ENCODE measurements at places on chromosomes 11 and 22.

DNA sequence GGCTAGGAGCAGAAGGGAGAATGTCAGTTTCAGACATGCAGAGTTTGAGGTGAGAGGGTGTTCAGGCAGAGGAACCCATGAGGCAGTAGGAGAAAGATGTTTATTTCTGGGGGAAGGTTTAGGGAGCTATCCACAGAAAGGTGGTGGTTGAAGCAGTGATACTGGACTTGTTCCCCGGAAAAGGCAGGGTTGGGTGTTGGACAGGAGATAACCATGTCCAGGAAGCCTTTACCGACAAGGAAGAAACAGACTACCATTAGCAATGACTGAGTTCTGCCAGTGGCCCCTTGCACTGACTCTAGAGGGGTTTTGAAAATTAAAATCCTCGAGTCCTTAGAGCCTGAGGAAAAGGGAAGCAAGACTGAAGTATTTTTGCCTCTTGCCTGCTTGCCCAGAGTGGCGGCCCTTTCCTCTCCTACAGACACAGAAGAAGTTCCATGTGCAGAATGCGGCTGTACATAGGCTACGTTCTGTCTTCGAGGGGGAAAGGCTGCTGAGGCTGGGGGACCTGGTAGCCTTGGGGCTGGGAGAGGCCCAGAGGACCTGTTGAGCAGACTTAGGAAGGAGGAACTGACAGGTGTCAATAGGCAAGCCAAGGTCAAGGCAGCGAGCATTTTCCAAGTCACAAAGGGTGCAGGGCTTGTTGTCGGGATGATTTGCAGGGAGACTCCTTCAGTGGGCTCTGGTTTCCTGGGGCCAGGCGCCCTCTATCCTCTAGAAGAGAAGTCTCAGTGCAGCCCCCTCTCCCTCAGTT lies 146.7 kb downstream of the LDLRAD3 start:
- DNase-seq = no peak

DNA sequence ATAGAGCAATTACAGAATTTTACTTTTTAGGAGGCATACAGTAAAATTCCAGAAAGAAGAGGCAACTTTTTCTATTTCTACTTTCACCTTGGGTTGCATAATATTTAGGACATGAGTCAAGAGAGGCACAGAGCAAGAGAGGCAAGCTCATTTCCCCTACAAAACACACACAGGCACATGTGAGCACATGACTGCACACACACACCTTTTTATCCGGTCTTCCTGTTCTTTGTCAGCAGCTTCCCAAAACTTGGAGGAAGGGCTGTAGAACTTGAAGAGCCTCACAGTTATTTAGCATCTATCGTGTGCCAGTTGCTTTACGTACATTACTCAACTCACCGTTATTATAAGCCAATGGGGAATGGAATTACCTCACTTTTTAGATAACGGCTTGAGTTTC lies 37.8 kb upstream of the CCDC179 start:
- no peak for DNase-seq

DNA sequence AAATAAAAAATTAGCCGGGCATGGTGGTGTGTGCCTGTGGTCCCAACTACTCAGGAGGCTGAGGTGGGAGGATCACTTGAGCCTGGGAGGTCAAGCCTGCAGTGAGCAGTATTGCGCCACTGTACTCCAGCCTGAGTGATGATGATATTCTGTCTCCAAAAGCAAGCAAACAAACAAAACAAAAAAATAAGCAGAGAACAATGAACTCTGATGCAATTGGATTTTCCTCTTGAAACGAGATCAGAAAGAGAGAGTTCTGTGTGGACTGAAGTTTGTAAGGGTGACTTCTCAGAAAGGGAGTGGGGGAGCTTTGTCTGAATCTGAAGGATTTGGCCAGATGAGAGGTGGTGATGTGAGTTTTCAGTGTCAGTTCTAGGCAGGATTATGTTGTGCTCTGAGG lies 6.0 kb upstream of the TMEM123 start:
- DNase-seq = no peak

DNA sequence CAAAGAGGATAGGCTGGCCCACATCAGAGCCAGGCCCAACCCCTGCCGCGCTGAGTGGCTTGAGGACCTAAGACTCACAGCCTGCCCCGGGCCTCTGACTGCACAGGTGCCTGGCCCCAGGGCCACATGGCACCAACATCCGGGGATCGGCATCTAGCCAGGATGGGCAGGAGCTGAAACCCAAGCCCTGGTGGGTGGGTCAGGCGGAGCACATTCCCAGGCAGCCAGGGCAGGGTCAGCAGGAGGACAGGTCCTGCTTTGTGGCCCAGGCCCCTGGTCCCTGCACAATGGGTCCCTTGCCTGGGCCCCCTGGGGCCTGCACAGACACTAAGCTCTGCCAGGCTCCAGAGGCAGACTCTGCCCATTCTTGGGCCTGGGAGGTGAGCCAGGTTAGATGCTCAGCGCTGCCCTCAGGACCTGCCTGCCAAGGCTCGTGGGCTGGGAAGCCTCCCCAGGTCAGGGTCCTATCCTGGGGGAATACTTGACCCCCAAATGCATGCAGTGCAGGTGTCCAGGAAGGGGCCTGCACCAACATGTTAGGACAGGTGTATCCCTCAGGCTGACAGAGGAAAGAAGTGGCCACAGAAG lies 33.5 kb downstream of the ARVCF start:
- no peak for DNase-seq

GRCh38 chr11:13259374-13259773 lies 18.2 kb upstream of the BMAL1 start:
- no peak for DNase-seq

- no peak for DNase-seq
Observed at GRCh38 chr22:20654343-20655208, 119.3 kb upstream of the SERPIND1 start.

GRCh38 chr11:105229257-105229656 lies 89.7 kb upstream of the CARD18 start:
- no peak for DNase-seq

- DNase-seq = no peak
Observed at GRCh38 chr11:132300283-132300682, 929.9 kb downstream of the NTM start.

DNA sequence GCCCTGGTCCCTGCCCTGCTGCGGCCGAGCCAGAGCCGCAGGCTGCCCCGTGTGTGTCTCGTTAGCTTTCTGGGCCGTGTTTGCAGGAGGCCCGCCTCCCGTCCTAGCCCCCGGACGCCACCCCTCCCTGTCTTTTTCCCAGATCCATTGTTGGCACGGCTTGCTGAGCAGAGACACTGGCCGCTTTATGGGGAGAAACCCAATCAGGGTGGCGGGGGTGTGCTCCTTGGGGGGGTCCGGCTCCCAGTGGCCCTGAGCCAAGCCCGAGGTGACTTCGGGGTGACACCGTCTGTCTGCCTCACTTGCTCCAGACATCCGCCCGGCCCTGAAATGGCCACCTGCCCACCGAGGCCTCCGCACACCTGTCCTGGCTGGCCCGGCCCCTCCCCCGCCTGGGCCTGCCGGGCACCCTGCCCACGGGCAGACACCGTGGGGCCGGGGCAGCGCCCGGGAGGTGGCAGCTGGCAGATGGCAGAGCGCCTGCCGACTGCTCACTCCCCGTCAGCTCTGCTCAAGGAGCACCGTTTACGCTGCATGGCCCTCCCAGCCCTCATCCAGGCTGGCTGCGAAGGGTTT lies 43.1 kb upstream of the PPARA start:
- DNase-seq = peak; percentile 88

- DNase-seq = no peak
Observed at GRCh38 chr22:30185129-30185528, 61.4 kb downstream of the LIF start.

DNA sequence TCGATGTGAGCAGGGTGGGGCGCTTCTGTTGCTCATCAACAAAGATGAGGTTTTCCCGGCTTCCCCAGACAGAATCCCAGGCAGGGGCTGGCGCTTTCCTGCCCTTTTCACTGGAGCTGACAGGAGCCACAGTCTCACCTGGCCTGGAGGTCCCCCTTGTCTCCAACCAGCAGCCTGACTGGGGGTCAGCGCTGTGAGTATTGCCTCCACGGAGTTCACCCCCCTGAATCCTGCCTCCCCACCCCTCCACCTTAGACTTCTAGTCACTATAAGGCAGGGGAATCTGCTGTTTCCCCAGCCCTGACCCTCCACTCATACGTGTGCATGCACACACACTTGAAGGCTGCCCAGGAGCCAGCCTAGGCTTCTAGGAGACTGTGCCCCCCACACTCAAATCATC lies 58.8 kb upstream of the LYVE1 start:
- no peak for DNase-seq

DNA sequence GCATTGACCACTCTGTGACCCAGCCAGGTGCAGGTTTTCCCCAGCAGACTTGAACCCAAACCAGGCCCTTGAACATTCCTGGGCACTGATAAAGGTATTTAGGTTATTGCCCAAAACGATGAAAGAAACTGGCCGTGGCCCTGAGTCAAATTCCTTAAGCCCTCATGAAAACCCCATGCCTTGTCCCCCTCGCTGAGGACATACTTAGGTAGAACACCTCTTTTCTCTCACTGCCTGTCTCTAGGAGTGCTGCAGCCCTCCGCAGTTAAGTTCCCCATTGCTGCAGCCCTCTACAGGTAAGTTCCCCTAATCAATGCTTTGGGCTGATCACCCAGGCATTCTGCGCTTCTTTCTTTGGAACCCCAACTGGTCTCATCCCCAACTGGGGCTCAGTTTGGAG lies 961.6 kb downstream of the TBC1D22A start:
- DNase-seq = no peak

GRCh38 chr11:35259529-35259928 lies 120.6 kb downstream of the CD44 start:
- DNase-seq = peak; percentile 59

DNA sequence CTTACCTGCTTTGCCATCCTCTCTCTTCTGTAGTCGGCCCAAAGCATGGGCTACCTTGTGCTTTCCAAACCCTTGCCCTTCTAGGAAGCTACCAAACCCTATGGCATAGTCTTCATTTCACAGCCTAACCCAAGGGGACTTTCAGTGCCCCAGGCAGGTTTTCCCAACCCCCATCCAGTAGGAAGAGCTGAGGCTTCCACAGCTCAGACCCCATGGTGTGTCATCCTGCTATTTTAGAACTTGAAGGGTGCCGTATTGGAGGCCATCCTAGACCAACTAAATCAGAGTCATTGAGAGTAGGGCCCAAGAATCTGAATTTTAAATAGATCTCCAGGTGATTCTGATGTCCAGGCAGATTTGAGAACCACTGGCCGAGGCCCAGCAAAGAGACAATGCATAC lies 31.9 kb upstream of the TUB start:
- DNase-seq = no peak

DNA sequence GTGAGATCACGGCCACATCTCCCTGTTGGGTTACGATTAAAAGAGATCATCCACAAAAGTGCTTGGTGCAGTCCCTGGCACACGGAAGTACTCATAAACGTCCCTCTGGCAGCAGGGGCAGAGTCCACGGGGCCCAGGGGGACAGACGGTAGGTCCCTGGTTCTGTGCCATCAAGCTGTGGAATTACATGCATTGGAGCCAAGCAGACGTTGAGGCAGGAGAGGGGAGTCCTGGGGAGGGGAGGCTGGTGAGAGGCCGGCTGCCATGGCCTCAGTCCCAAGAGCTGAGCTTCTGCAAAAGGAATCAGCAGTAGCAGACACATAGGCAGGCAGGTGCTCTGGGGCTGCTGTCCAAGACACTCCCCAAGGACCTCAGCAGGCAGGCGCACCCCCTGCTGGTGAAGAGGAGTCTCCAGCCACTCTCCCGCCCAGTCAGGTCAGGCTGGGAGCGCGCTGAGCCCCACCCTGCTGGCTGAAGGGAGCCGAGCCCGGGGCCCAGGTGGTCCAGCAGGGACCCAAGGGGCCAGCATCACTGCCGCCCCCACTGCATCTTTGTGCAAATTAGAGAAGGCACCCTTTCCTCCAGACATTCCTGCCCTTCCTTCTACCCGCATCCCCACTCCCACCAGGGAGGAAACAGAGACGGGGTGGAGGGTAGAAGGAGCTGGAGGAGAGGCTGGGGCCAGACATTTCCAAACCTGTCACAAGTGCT lies 7.6 kb upstream of the KCTD17 start:
- peak; percentile 76 for DNase-seq
